ENCODE measurements at places on chromosomes 1 and 21.

DNA sequence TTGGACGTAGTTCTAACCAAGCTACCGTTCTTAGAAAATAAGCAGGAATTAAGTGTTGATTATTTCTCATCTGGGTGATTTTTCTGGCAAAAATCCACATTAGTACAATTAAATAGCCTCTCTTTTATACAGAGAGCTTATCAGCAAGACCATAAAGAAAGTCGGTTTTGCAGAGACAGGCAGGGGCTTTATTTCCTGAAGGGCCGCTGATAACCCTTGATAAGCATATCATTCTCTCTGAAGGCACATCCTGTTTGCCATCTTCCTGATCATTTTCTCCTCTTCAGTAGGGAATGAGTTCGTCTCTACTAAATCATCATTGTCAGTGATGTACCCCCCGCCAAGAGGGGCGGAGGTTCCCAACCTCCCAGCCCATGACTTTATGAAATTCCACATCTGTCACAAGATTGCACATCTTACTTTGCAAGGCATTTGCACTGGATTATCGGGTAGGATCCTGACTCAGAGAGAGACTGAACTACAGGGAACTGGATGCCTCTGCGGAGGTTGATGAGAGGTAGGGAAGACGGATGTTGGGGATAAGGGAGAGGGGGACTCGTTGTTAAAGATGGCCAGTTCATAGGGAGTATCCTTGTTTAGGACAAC lies 115.7 kb downstream of the KCNJ6 start:
- DNase-seq = peak; percentile 89

DNA sequence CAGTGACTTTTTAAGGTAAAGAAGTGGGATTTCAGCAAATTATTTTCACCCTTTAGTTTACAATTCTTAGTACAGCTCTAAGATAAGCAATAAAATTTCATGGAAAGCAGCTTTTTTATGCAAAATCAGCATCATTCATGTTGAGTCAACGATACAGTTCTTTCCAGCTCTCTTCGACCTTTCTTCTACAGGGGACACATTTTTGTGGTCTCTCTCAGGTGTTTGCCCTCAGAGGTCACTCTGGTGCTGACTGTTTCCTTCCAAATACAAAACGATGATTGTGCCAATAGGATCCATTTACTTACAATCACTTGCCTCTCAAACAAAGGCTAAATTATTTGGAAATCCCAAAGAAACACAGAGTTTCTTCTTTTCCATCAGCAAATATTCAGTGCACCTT lies 51.0 kb downstream of the PSMG1 start:
- DNase-seq = no peak

GRCh38 chr1:212254853-212255363 lies 30.3 kb upstream of the PPP2R5A start:
- no peak for DNase-seq

DNA sequence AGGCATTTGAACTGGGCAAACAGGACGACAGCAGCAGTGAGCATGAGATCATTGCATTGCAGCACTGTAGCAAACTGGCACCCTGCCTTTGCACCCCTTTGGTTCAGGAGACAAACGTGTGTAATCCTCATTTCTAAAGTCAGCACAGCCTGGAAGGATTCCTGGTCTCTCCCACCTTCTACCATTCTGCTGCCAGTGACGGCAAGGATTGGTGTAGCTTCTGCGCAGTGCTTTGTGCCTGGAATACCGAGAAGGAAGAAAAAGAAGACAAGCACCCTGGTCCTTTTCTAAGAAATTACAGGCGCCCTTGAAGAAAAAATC lies 805.3 kb downstream of the USP25 start:
- peak; percentile 51 for DNase-seq

DNA sequence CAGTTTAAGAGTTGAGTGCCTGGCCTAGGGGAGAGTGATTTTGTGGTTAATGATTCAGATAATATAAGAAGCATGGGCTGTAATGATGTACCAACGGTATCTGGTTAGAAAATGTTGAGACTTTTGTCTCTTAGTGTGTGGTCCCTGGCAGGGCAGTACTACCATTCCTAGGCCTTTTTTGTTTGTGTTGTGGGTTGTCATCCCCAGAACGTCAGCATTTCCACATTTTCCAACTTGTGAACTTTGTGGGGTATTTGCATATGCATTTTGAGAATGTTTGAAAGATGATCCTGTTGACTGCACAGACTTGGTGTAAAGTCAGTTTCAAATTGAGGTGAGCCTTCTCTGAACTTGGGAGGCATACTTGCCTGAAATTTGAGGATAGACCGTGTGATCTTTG lies 11.4 kb downstream of the NEK7 start:
- DNase-seq = no peak

GRCh38 chr1:65404941-65405340 lies 15.5 kb upstream of the LEPR start:
- DNase-seq = peak; percentile 82

Measured in umbilical cord (tissue), 2 donors.